Suprapubic skin (tissue), 4 donors: ENCODE measurements at places on chromosomes 6 and 20. TPM values are rescaled to one million over a fixed set of nuclear protein-coding genes. Genes with fewer than 3 reads are reported as not detected.

DNA sequence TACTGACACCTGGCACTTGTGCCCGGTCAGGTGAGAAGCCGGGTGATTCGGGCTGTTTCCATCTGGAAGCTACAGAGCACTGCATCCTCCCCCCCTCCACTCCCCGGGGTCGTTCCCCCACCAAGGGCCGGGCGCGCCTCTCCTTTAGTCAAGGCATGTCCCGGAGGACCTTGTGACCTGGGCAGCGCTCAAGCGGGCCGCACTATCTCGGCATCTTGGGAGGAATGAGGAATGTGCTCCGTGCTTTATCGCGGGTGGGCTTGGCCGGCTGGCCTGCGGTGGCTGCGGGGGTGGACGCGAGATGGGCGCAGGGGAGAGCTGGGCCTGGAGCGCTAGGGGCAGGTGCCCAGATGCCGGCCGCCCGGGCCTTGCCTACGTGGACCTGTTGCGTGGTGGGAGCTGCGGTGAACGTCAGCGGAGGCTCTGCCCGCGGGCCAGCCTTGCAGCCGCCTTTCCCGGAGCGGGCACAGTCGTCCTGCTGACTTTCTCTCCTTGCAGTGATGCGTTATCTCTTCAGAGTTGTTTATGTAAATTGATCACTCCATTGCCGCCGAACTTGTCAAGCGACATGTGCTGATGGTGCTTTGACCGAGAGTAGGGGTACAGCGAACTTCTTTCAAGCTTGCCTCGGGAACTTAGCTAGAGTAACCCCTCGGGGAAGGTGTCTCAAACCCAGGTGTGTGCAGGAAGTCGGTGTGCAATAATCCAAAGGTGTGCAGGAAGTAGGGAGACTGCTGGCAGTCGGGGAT lies 1.1 kb downstream of the LRRC1 start:
- peak; percentile 82 for DNase-seq

Gene PAK5
- 0.21 TPM for total RNA-seq

Gene BMP6
- total RNA-seq, result 7.4 TPM

GRCh38 chr20:15204234-15204633 lies 866.8 kb upstream of the FLRT3 start:
- DNase-seq, result no peak

DNA sequence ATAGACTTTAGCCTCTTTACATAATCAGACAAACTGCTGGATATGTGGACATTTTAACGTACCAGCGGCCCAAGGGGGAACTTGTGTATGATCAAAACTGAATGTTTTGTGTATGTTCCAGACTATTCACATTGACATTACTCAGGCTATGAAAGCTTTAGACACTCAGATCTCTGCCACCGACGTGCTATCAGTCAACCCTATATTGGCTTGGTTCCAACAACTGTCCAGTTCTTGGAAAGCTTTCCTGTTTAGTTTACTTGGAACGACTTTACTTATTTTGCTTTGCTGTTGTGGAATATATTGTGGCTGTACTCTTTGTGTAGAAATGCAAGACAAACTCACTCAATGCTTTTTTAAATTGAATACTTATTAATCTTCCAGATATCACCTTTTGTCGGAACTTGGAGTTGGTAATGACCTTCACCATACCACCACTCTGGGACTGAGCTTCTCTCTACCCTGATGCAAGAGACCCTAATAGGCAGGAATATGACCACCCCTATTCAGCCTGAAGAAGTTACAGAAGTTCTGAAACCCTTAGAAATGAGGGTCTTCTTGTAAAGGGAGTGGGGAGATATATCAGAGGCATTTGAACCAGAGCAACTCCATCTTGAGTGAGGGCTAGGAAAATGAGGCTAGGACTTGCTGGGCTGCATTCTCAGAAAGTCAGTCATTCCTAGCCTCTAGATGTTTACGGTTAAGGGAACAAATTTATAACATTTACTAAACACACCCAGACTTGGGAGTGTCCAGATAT lies 49.0 kb upstream of the PAX1 start:
- no peak for DNase-seq

Gene BMP2
- total RNA-seq, result 24.1 TPM

Gene CAP2
- total RNA-seq, result 1.9 TPM

DNA sequence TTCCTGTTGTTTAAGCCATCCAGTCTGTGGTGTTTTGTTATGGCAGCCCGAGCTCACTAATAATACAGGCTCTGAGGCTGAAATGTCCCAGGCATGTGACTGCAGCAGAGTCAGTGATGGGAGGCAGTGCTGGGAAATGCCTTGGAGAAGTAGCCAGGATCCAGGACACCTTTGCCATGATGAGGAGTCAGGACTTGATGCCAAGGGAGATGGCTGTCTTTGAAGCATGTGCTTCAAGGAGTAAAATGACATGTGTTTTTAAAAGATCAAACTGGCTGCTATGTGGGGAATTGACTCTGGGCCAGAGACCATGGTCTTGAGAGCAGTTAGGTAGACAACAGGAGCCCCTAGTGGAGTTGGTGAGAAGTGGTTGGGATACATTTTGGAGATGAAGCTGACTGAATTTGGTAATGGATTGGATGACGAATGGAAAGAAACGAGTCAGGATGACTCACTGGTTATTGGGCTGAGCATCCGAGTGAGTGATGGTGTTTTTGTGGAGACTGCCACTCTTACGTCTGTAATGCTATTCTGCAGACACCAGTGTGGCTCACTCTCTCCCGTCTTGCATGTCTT lies 322.2 kb downstream of the PLCB1 start:
- DNase-seq, result no peak

GRCh38 chr6:119346936-119347335 lies 2.6 kb downstream of the MAN1A1 start:
- DNase-seq, result no peak

GRCh38 chr6:41247288-41247865 lies 19.2 kb downstream of the TREML4 start:
- no peak for DNase-seq

Gene NTSR1
- total RNA-seq, result not detected

- no peak for DNase-seq
Measured at GRCh38 chr20:10928841-10929421, 255.1 kb upstream of the JAG1 start.

Gene TGM2
- 3.5 TPM for total RNA-seq

Gene OXT
- total RNA-seq, result not detected

DNA sequence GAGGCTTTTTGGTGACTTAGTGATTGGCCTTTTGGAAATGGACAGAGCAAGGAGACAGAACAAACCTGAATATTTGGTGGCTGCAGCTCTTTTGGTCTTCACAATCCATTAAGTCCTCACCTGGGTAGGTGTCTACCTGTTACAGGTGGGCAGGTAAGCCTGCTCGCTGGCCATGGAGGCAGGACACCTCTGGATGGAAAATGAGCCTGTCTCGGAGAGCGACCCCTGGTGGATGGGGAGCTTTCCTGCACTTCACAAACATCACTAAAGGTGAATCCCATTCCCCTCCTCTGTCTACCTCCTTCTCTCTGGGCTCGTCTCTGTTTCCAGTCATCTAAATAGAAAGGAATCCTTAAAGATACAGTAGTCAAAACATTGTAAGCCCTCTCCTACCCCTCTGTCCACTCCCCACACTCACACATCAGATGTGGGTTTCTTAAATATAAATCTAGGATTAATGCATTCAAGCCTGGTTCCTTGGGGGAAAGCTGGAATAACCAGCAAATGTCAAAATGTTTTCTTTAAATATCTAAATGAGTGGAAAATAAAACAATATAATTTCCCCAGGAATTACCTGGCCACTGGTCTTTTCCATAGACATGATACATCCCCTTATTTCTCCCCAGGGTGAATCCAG lies 304.9 kb downstream of the CDH26 start:
- DNase-seq, result no peak

DNA sequence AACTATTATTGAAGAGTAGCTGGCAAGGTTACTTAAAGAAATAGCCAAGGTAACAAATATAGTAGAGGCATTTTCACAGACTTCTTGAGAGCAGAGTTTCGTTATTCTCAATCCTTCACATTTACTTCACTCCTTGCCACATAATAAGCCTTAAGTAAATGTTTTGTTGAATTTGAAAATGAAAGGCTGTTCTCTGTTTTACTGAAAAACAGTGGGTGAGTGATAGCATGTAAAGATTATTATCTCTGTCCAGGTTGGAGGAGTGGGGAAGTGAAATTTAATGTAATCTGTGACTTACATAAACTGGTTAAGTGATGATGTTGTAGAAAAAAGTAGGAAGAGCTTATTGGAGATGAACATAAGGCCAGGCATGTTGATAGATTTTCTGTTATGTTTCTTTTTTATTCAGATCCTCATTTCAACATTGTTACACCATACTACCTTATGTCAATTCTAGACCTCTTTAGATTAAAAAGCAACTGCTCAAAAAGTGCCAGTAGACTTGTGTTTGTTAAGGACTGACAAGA lies 55.0 kb downstream of the QKI start:
- DNase-seq, result no peak

DNA sequence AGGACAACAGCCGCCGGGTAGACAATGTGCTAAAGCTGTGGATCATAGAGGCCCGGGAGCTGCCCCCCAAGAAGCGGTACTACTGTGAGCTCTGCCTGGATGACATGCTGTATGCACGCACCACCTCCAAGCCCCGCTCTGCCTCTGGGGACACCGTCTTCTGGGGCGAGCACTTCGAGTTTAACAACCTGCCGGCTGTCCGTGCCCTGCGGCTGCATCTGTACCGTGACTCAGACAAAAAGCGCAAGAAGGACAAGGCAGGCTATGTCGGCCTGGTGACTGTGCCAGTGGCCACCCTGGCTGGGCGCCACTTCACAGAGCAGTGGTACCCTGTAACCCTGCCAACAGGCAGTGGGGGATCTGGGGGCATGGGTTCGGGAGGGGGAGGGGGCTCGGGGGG lies 16.7 kb upstream of the ZBTB9 start:
- no peak for DNase-seq

DNA sequence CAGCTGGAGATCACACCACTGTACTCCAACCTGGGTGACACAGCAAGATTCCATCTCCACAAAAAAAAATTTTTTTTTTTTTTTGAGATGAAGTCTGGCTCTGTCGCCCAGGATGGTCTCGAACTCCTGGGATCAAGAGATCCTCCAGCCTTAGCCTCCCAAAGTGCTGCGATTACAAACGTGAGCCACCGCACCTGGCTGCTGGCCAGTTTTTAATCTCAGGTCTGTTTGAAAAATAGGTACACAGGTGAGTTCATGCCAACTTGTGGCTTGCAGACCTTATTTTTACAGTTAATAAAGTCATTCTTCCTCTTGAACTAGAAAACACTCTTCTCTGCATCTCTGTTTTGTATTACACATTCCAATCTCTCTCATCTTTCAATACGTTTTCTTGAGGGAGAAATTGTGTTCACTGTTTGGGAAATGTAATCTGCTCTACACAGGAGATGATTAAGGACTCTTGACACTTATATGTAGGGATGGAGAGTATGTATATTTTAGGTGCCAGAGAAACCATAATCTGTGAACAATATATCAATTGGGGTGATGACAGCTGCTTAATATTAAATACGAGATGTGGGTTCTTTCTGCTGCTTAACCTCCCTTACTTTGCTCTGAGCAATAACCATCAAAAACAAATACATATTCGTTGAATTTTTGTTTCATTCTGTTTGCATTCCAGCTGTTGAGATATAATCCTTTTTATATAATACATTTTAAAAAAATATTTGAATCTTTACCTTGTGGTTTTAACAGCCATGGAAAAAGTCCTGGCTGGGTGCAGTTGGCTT lies 17.7 kb upstream of the RIPOR3 start:
- DNase-seq, result no peak

DNA sequence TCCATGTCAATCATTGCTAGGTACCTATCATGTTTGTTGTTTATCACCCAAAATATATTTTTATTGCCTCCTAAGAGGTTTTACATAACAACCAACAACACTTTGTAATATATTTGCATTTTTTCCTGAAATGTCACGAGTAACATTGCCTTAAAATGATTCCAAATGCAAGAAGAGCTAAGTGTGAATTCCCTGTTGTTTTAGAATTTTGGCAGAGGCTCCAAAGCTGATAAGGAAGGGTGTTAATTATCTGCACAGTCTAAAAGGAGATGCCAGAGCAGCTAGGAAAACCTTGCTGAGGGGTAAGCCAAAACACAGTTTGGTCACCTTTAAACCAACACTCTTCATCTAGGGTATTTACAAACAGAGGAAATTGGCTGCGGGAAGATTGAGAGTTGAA lies 201.9 kb upstream of the KCNQ5 start:
- no peak for DNase-seq

Gene RSPH3
- 10.1 TPM for total RNA-seq

Gene KIF25
- not detected for total RNA-seq

Gene ANKRD66
- total RNA-seq, result not detected

DNA sequence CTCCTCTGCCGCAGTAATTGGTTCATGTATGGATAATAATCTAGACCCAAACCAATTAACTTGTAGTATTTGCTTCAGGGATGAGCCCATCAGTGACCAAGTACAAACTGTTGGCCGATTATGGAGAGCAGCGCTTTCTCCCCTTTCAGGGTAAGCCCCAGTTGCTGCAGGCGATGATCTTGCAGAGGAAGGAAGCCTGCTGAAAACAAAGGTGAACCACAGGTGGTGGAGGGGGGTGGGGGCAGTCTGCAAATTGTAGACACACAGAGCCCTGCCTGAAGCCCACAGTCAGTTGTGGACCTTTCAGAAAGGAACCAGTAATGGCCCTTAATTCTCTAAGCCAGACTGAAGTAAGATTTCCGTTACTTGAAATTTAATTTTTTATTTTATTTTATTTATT lies 167.9 kb upstream of the JARID2 start:
- no peak for DNase-seq

Gene COL20A1
- not detected for total RNA-seq

GRCh38 chr6:116476002-116476678 lies 15.0 kb downstream of the CALHM6 start:
- no peak for DNase-seq

Gene E2F1
- 3.5 TPM for total RNA-seq

Gene TRAPPC3L
- not detected for total RNA-seq

Gene ANGPT4
- total RNA-seq, result 2.1 TPM

Gene SYNGAP1
- total RNA-seq, result 14.2 TPM

Gene PCMTD2
- total RNA-seq, result 156 TPM

DNA sequence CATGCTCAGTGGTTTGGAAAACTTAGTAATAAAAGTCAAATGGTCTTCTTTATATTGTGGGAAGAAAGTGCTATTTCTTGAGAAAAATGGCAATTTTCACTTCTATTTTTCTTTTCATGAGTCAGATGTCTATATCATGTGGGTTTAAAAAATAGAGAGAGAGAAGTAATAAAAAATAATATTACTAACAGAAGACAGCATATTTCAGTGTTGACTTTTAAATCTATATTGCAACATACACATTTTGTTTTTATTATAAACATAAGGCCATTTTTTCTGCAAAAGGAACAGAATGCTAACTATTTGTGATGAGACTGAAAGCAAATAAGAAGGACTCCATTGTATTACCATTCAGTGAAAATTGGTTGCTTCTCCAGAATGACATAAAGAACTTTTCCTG lies 135.1 kb upstream of the CNR1 start:
- DNase-seq, result no peak
